Mammary epithelial cell (primary cell): ENCODE measurements at places on chromosomes 1 and 21. TPM values are rescaled to one million over a fixed set of nuclear protein-coding genes. Genes with fewer than 3 reads are reported as not detected.

BARHL2 gene
- total RNA-seq = not detected

EFCAB7 gene
- total RNA-seq = 7.8 TPM

SLC1A7 gene
- not detected in 2 replicates for total RNA-seq

MYCL gene
- 4.5 TPM for total RNA-seq

TNFRSF14 gene
- 12.9 and 14.2 TPM in 2 replicates for total RNA-seq

ERICH3 gene
- total RNA-seq = not detected
